ENCODE measurements at places on chromosomes 6 and 20.
A peak's percentile ranks its signal among the peaks of the same experiment; 100 is the strongest.

DNA sequence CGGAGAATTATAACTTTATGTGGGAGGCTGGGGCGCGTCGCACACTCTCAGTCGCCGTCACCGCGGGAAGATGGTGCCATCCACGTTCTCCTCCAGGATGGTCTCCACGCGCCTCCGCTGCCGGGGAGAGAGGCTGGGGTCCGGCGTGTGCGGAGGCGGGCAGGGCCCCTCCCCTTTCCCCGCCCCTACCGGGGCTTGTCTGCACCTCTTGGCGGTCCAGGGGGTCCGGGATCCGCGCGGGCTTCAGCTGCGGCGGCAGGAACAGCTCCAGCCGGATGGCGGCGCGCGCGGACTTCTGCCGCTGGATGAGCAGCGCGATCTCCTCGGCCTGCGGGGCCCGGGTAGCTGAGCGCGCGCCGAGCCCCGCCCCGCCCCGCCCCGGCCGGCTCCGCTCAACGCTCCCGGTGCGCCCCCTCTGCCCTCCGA, 807 bp downstream of the LKAAEAR1 start:
- DNase-seq, result peak; percentile 46

- DNase-seq, result no peak
Measured at GRCh38 chr6:41622206-41622988, 15.9 kb upstream of the MDFI start.

GRCh38 chr20:31679357-31680285, 41.9 kb downstream of the COX4I2 start:
- no peak for DNase-seq

GRCh38 chr6:138229072-138229471, 10.8 kb upstream of the PBOV1 start:
- DNase-seq, result no peak

GRCh38 chr6:2734488-2735166, 16.1 kb downstream of the MYLK4 start:
- DNase-seq, result no peak

DNA sequence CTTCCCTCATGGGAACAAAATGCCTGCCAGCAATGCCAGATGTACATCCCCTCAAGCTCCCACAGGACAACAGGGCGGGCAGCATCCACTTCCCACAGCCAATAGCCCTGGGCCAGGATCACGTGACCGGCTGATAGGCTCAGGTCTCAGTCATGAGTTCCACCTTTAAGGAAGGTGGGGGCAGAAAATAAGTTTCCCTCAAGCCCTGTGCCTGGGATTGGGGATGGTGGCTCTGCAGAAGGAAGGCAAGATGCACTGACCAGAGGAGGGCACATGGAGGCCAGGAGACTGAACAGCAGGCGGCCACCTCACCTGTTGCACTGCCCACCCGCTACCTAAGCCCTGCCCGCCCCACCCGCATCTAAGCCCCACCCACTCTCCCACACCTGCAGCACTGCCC, 149.1 kb downstream of the BMP7 start:
- no peak for DNase-seq

DNA sequence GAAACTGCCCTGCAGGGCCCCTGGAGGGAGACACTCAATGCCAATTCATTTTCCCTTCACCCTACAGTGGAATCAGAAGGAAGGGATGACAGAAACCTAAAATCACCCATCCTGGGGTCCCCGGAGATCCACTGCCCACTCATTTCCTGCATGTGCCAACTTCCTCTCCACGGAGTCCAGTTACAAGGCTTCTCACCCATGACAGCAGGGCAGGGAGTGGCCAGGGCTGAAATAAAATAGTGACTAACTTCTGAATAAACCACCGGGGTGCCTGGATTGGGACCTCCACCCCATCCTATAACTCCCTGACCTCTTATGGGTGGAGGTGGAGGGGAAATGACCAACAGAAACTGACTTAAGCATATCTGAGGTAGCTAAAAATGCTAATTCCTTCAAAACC, 362.3 kb downstream of the MAFB start:
- no peak for DNase-seq

GRCh38 chr6:158782432-158783166, 36.6 kb downstream of the EZR start:
- DNase-seq, result no peak

All from stimulated activated naive CD4-positive, alpha-beta T cell (primary cell).